ENCODE measurements at places on chromosomes 1 and 21.

- DNase-seq, result no peak
Observed at GRCh38 chr21:15614766-15615165, 115.0 kb upstream of the USP25 start.

DNA sequence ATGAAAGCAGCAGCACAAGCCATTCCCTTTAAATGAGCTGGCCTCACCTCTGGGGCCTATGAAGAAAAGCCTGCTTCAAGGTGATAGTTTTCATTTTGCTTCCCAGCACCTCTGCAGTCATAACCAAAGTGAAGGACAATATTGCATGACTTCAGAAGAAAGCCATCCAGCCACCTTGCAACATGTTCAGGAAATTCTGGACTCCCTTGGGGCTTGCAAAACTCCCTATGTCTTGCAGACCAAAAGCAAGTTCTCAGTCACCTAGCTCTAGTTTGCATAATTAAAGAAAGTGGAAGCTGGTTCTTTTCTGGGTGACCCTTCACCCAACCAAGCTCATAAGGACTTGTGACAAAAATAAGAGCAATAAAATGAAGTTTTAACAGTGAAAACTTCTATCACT, 87.6 kb downstream of the GFI1 start:
- DNase-seq, result no peak

DNA sequence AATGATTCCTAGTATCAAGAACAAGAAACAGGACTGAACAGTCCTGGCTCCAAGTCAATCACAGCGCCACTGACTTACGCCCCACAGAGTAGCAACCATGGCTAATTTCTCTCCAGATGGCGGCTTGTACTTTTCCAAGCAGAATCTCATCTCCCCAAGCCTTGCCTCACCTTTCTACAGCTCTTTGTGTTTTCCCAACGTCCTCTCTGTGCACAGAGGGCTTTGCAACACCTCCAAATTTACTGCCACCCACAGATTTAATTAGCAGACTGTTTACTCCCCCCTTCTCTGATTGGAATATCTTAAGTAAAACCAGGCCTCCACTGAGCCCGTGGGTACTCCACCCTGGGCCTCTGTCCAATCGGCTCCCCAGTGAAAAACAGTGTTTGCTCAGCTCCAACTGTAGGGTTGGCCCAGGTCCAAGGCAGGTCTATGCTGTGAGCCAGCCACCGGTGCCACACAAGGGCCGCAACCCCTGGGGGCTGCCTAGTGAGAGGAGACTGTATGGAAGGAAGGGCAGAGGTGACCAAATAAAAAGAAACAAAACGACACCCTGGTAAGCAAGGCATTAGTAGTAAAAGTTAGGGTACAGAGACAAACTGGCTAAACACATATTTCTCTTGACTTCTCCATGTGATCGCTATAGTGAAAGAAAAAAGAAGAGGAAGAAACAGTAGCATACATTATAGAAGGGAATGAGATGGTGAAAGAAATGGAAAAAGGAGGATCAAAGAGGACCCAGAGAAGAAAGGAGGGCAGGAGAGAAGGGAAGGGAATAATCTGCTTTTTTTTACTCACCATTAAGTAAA, 128.4 kb upstream of the SOD1 start:
- no peak for DNase-seq

GRCh38 chr1:222225316-222225691, 322.6 kb downstream of the HHIPL2 start:
- no peak for DNase-seq

GRCh38 chr1:176101951-176102642, 105.0 kb downstream of the COP1 start:
- no peak for DNase-seq

GRCh38 chr1:230979952-230980351, 1.1 kb downstream of the ARV1 start:
- no peak for DNase-seq

- no peak for DNase-seq
Observed at GRCh38 chr1:223039990-223040389, 103.1 kb downstream of the TLR5 start.

- DNase-seq, result no peak
Observed at GRCh38 chr1:201414051-201414738, 7.3 kb downstream of the TNNI1 start.

- no peak for DNase-seq
Observed at GRCh38 chr1:78231894-78232293, 186.1 kb downstream of the GIPC2 start.

DNA sequence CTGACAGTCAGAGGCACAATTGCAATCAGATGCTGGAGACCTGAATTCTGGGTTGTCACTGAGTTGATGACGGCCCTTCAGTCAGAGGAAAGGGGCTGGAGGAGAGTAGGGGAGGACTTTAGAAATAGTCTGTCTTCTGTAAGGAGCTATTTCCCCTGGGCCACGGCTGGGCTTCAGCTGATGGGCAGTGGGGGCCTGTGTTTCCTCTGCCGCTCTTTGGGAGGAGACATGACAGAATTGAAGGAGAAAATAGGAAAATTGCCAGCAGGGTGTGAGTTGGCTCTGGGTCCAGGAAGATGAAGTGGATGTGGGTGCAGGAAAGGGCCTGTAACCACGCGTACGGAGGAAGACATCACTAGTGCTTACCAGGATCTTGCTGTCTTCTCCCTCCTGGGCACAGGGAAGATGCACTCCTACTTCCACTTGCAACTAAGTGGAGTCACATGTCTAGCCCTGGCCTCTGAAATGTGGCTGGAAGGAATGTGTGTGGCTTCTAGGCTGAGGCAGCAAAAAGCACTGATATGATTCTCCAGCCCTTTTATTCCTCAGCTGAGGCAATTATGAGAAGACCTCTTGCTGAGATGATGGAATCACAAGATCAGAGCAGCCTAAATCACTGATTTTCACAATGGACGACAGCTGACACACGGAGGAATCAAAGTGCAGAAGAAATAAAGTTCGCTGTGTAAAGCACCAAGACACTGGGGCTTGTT, 250.0 kb downstream of the GRIK3 start:
- no peak for DNase-seq

DNA sequence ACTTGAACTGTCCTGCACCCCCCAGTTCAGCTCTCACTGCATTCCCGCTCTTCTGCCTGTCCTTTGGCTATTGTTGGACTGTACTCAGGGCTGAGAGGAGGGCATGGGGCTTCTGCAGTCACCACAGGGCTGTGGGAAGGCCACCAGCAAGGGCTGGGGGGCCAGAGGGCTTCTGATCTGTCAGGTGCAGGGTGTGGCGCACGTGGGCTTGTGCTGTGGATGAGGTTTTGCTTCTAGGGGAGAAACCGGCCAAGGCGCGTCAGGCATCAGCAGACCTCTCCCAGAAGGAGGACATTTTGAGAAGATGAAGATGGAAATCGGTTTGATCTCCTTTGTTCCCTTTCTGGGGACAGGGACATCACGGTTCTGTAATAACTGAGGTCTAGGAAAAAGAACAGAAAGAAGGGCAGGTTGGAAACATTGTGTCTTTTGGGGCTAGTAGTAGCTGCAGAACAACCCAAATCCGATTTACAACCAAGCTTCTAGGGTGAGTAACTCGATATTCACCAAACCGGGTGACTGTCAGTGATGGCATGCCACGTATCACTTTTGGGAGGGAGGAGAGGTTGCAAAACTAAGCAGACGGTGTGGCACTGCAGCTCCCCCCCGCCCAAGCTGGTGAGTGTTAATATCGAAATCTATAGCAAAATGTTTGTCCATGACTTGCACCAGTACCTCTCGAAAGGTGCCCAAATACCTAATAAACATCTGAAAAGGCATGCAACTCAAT, 40.9 kb downstream of the AGPAT3 start:
- DNase-seq, result no peak

DNA sequence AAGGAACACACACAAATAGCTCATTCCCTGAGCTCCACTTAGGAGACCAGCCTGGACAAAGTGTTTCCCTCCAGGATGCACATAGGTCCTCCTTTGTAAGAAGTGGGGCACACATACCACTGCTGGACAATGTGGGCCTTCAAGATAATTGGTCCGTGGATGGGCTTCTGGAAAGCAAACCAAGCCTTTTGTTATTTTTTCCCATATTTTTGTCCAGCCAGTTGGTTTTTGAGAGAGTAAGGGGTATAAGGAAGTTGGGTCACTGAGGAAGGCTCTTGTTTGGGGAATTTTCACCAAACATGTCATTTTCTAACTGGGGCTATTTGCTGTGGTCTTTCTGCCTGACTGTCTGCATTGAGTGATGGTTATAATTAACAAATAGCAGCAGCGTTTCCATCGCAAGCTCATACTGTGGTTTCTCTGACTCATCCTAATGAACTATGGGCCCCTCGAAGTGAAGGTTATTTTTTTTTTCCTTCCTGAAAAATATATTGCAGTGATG, 306.3 kb upstream of the DUSP10 start:
- DNase-seq, result peak; percentile 26

DNA sequence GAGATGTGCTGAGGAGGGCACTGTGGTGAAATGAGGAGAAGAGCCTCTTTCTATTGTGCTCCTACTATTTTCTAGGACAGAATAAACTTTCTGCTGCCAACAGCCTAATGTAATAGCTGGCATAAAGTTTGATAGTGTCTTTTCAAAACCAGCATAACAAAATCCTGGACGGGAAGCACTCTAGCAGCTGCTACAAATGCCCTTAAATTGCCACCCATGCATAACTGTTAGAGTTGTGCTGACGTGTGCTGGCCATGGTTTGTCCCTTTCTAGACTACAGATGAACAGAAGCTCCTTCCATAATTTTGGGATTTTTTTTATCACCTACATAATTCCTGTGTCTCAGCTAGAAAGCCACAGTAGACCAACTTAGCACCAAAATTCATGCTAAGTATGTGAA, 88.5 kb upstream of the DEPDC1 start:
- DNase-seq, result no peak

DNA sequence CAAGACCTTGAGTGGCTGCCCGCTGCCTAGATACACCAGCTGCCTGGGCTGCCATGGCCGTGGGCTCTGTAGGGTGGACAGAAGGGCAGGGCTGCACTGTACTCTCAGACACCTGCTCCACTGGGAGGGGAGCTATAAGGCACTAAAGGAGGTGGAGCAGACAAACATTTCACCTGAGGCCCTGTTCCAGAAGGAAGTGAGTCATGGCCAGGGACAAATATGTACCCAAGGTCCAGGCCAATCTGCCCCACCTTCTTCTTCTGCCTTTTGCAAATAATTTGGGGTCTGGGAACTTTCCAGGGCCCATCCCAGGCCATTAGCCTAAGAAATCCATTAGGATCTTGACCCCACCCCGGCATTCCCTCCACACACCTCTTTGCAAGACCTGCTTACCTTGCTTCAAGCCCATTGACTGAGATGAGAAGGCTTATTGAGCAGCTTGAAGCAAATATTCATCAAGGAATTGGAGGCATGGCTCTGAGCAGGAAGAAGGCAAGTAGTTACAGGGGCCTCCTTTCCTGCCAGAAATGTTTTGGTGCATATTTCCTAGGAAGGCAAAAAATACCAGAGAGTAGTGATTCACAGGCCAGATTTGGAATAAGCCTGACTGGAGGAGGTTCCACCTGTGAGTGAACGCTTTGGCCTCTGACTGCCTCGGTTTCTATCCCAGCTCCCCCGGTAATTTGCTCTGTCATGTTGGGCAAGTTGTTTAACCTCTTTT, at the start of gene CAPN8:
Gene CAPN8 (minus strand): TSS at position 110 of the 721 bp plus-strand sequence. CDS start 55 bp downstream, at position 55.
- no peak for DNase-seq

DNA sequence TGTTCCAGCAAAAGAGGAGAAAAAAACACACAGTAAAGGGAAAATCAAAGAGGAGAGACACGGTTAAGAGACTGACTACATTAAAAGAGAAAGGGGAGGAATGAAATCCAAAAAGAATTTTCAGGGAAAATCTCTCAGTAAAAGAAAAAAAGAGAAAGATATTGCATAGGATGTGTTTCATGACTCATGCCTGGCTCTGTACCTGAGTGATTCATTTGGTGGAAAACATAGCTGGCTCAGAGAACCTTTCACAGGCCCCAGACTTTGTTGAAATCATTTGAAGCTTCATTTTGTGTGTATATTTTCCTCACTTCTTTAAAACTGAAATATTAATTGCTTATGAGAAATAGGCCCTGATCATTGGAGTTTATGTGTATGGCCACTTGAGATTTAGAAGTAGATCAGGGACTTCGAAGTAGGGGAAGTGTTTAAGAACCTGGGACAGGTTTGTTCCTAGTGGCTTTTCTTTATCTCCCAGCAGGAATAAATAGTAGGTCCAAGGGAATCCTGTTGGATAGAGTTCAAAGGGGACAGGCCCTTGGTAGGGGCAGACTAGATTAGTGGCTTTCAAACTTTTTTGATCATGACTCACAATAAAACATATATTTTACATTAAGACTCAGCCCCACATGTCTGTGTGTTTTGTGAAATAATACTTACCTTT, 239.1 kb upstream of the SGIP1 start:
- DNase-seq, result no peak

DNA sequence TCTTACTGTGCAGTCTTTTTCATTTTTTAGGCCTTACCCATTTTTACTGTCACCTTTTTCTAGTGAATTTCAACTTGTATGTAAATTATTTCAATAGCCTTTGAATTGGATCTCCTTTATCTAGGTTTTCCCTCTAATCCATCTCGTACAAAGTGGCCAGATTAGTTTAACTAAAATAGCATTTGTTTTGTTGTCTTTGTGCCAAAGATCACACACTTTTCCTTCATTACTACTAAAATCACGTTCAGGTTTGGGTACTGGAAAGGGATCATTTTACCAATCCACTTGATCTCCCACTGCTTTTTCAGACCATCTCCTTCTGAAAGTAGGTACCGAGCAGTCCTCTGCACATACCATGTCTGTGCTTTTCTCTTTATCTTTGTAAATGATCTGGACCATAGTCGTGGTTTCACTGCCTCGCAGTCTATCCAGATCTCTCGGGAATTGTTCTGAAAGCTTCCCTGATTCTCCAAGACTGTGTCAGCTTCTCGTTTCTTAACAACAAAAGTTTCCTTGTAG, 20.1 kb downstream of the KDM1A start:
- DNase-seq, result no peak

GRCh38 chr1:203202431-203203245, 16.1 kb upstream of the CHI3L1 start:
- DNase-seq, result no peak

DNA sequence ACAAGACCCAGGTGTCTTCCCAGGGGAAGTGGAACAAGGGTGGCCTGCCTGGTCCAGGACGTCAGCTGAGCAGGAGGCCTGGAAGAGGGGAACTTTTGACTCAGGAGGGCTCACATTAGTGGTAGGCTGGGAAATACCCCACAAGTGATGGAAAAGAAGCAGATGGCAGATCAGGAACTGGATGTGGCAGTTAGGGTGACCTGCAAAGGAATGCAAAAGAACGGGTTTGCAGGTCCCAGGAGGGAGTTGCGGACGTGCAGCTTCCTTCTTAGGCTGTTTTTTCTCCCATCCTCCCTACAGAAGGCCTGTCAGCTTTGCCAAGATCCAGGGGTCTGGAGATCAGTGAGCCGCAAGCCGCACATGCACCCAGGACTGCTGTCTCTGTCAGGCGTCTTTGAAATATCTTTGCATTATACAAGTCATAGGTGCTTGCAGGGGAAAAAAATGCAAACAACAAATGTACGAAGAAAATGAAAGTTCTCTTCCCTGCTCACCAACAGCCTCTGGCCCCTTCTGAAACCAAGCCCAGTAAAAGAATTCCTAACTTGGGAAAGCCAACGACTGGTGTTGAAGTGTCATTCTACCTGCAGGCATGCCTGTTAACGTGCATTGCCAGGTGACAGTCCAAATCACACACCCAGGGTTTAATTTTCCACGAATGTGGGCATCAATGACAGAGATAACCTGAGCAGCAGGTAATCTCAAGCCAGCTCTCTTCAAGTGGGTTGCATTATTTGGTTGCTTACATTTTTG, 34.4 kb downstream of the NENF start:
- DNase-seq, result no peak
